ENCODE measurements at places on chromosomes 16 and 17.
A peak's percentile ranks its signal among the peaks of the same experiment; 100 is the strongest.

DNA sequence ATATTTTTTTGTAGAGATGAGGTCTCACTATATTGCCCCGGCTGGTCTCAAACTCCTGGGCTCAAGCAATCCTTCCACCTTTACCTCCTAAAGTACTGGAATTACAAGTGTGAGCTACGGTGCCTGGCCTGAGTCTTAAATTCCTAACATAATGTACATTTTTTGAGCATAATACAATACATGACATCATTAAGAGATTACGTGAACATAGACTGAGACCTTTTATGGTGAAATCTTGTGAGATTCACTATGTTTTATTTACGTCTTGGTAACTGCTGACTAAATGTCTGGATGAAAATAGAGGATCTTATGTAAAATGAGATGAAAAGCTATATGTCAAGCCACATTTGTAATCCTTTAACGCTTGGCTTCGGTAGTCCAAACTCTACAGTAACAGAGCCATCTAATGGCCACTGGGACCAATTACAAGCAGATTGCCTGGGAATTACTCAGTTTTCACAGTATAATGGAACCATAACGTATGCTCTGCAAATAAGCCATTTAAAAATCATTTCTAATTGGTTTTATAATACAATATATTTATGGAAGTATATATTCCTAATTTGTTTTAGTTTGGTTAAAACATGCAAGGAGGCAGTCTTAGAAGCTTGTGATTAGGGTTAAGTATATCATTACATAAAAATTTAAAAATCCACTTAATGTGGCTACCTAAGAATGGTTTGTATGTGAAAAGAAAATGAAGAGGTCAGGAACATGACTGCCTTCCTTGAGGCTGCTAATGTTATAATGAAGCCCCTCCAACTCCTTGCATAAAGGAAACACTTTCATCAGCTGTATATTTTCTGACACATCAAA lies 8.1 kb upstream of the EFCAB13 start:
- DNase-seq, result no peak

DNA sequence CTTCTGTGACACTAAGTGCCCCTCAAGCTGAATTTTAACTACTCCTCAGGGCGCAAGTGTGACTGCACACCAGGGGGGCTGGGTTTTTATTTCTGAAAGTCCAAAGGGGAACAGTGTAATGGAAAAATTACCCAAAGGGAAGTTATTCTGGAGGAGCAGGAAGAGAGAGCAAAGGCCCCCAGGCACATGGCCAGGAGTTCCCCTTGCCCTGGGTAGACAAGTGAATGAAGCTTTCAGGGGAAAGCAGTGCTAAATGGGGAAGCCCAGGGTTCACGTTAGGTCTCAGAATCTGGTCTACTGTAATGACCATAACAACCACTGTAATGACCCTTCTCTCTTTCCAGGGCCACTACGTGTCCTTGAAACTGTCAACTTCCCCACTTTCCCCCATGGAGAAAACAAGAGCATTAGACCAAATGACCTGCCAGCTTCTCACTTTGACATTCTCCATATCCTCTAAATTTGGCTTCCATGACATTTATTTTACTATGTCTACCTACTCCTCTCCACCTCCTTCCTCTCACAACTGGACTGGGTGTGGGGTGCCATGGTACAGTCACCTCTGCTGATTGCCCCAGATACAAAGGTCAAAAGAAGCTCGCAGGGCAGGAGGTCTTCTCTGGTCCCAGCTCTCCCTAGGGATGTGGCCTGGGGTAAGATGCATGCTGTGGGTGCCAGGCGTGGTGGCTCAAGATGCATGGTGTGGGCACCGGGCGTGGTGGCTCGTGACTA lies 34.1 kb upstream of the MMP2 start:
- DNase-seq, result no peak

GRCh38 chr17:33163533-33164168 lies 129.4 kb downstream of the ASIC2 start:
- DNase-seq, result no peak

DNA sequence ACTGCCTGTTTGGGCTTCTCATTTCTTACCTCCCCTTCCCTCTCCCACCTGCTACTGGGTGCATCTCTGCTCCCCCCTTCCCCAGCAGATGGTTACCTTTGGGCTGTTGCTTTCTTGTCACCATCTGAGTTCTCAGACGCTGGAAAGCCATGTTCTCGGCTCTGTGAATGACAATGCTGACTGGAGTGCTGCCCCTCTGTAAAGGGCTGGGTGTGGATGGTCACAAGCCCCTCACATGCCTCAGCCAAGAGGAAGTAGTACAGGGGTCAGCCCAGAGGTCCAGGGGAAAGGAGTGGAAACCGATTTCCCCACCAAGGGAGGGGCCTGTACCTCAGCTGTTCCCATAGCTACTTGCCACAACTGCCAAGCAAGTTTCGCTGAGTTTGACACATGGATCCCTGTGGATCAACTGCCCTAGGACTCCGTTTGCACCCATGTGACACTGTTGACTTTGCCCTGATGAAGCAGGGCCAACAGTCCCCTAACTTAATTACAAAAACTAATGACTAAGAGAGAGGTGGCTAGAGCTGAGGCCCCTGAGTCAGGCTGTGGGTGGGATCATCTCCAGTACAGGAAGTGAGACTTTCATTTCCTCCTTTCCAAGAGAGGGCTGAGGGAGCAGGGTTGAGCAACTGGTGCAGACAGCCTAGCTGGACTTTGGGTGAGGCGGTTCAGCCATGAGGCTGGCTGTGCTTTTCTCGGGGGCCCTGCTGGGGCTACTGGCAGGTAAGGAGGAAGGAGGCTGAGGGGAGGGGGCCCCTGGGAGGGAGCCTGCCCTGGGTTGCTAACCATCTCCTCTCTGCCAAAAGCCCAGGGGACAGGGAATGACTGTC lies at the start of gene CD68:
CD68 (plus strand) TSS at position 638 of the 833 bp plus-strand sequence; CDS start at position 678, 40 bp downstream.
- no peak for DNase-seq

- no peak for DNase-seq
Measured at GRCh38 chr17:61392679-61393078, 7.0 kb upstream of the TBX2 start.

- DNase-seq, result peak; percentile 85
Measured at GRCh38 chr16:57564571-57565270, 22.3 kb downstream of the ADGRG5 start.

- DNase-seq, result no peak
Measured at GRCh38 chr17:9169116-9169515, 147.8 kb downstream of the NTN1 start.

DNA sequence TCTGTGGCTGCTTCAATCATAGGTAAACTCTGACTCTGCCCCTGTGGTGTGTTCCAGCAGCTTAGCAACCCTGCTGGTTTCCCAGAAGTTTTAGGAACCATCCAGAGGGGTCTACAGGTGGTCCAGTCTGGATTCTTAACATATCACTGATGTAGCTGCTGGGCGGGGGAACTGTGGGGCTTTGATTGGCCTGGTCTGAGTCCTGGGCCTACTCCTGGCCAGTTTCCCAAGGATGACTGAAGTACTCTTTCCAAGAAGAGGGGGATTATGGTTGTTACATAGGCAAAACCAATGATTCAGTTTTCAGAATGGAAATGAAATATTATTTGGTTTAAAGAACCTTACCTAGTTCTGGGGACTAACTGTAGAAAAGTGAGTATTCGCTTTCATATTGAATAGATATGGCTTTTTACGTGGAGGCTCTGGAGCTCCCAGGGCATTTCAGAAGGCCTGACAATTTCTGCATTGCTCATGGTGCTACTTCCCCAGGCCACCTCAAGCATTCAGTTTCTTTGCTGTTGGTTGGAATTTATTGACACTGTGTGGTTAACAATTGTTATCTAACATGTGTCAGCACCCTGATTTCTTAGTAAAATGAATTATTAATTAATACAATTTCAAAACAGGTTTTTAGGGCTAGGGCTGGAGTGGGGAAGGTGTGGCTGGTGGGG lies 38.4 kb downstream of the EPN2 start:
- no peak for DNase-seq

GRCh38 chr16:988471-989353 lies 7.1 kb downstream of the SOX8 start:
- no peak for DNase-seq

- DNase-seq, result no peak
Measured at GRCh38 chr17:29390851-29391631, 878 bp downstream of the TAOK1 start.

DNA sequence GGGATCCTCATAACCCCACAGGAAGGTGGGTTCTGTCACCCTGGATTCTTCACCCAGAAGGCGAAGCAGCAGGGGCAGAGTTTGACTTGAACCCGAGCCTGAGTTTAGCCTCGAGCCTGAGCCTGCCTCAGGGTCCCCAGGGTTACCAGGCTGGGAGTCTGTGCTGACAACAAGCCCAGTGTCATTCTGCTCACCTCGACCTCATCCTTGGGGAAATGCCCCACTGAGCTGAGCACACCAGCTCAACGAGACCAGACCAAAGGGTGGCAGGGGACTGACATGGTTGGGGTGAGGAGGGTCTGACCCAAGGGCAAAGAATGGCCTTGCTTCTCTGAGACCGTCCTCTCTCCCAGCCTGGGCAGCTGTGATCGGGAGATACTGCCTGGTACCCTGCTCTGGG lies 20.2 kb downstream of the CACNG4 start:
- no peak for DNase-seq

- no peak for DNase-seq
Measured at GRCh38 chr17:8176197-8176940, at the start of gene TMEM107. TMEM107 (minus strand) TSS chr17:8176380; CDS start chr17:8176286, 94 bp downstream.

- DNase-seq, result no peak
Measured at GRCh38 chr17:57750109-57750871, 5.2 kb upstream of the CCDC182 start.

GRCh38 chr17:81422776-81423697 lies 27.8 kb downstream of the BAHCC1 start:
- DNase-seq, result no peak

DNA sequence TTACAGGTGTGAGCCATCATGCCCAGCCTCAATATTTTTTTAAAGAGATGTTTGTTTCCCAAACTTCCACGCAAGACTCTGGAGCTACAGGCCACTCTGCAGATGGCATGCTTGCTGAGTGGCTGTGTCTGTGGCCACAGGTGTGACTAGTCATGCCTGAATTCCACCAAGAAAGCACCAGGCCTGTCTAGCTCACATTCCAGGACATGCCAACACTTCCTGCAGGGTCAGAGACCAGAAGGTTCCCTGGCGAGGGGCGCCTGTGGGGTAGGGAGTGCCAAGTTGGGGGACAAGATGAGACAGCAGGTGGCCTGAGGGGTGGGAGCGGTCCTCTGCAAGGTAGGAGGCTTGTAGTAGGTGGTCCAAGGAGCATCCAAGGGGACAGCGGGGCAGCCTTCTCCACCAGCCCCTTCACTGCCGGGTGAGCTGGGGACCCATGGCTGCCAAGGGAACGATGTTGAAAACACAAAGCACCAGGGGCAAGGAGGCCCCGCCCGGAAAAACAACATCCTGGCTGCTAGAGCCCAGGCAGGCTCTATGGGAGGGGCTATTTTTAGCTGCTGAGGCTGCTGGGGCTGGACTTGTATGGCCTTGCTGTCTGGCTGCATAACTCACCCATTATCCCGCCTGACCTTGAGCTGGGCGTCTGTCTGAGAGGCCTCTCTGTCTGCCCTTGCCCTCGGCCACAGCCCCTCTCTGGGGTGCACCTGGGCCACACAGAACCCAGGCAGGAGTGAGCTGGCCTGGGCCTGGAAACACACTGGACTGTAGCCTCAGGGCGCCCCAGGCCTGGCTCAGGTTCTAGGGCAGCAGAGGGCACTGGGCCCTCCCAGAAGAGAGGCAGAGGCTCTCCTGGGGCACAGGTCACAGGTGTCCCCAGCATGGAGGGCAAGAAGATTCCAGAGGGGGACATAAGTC lies 5.7 kb downstream of the TRIM47 start:
- peak; percentile 85 for DNase-seq

- no peak for DNase-seq
Measured at GRCh38 chr17:27082775-27083154, 211.1 kb upstream of the WSB1 start.

DNA sequence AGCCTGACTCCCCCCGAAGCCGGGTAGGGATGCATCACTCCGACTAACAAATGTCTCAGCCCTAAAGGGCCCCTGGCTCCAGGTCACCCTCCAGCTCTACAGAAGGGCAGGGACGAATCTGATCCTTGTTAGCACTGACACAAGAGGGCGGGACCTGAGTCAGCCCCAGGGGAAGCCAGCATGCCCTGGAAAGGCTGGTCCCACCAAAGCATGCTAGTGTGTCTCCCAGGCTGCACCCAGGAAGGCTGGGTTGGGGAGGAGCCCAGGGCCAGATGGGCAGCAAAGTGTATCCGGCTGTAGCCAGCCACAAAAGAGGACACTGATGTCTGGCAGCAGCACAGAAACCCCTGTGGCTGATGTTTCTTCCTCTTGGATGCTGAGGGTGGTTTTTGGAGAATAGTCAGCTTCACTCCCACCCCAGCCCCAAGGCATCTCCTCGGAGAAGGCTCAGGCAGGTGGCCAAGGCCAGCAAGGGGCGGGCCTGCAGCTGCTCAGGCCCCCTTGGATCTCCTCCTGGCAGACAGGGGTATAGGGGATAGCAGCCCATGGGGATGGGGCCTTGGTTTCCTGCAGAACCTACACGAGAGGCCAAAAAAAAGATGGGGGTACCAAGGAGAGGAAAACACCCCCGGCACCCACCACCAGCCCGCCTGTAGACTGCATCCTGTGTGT lies 11.0 kb downstream of the NATD1 start:
- DNase-seq, result no peak

DNA sequence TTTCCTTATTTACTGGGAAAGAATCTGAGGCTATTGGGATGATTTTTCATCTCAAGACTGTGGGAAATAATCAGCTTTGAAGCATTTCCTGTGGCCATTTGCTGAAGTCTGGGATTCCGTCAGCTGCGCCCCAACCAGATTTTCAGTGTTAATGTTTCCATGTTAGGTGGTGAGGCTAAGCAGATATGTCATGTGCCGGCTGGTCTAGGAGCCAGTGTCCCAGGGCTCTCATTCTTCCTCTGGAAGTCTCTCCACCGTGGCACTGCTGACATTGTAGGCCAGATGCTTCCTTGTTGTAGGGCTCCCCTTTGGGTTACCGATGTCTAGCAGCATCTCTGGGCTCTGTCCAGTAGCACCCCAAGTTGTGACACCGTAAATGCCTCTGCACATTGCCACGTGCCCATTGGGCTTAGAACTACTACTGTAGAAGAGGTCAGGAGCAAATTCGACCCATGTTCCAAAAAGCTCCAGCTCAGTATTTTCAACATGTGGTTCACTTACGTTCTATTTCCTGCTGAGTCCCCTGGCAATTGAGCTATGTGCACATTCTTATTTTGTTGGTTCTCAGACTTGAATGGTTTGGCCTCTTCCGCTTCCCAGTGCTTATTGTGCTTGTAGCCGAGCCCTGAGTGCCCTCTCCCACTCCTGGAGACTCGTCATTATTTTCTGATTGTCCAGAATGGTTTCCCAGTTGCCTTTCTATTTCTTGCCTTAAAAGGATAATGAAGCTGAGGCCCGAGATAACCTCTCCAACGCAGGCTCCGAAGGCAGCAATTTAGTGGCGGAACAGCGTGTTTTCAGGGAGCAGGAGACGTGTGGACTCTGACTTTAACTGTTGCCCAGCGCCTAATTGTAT lies 82.2 kb downstream of the SPECC1 start:
- peak; percentile 65 for DNase-seq
